Muscle of leg (tissue), 16 donors: ENCODE measurements at places on chromosomes 7 and 10. TPM values are rescaled to one million over a fixed set of nuclear protein-coding genes. Genes with fewer than 3 reads are reported as not detected.

DNA sequence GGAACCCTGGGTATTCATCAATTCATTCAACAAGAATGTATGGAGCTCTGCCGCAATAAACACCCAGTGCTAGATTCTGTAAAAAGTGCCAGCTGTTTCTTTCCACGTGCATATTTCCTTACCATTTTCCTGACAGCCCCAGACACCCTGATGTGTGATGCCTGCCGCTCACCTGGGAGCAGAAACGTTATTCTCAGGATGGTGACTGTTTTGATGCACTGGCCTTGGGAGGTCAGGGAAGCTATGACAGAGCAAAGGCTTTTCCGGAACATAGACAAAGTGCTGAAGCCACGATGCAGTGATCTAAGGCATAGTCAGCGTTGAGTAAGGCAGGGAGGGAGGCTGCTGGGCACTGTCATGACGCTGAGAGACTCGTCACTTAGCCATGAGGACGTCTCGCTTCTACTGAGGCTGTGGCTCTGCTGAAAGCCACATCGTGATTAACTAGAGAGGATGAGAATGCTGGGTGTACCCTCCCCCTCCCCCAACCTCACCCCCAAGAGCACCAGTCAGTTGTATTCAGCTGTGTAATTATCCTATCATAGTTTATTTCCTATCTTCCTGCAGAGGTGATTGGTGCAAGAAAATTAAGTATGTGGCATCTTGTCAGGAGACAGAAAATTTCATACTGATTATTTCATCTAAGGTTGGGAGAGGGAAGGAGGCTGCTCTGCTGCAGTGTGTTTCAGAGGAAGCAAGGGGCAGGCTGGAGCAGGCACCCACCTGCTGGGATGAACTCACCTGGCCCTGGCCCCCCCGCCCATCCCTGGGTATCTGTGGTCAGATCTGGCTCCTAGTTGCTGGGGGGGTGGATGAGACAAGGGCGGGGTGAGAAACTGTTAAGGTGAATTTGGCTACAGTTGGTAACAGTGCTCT is 48.8 kb upstream of the SMNDC1 start:
- peak; percentile 22 for DNase-seq

- DNase-seq, result no peak
These were observed 34.6 kb upstream of the PDK4 start for GRCh38 chr7:95630702-95631458.

DNA sequence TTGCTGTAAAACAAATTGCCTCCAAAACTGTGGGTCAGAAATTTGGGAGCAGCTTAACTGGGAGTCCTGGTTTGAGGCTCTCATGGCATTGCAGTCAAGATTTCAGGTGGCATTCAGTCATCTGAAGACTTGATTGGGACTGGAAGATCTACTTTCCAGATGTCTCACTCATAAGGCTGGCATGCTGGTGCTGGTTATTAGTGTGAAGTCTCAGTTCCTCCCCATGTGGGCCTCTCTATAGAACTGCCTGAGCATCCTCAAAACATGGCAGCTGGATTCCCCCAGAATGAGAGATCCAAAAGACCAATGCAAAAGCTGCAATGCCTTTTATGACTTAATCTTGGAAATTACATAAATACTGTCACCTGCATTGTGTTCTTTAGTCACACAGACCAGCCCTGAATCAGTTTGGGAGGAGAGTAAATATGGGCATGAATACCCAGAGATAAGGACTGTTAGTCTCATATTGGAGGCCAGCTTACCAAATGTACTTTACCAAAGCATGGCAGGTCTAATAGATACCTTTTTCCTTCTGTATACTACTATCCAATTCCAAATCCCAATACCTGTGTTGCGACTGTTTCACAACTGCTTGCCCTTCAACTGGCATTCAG is 6.5 kb upstream of the HERPUD2 start:
- no peak for DNase-seq

- DNase-seq, result no peak
These were observed 74.1 kb downstream of the ZMYND11 start for GRCh38 chr10:209357-209756.

GRCh38 chr10:1043532-1043995 is 5.4 kb downstream of the IDI1 start:
- peak; percentile 62 for DNase-seq

- no peak for DNase-seq
These were observed 28.9 kb upstream of the PPIF start for GRCh38 chr10:79318369-79318768.

GRCh38 chr10:132445516-132446194 is 48.7 kb downstream of the PWWP2B start:
- no peak for DNase-seq

DNA sequence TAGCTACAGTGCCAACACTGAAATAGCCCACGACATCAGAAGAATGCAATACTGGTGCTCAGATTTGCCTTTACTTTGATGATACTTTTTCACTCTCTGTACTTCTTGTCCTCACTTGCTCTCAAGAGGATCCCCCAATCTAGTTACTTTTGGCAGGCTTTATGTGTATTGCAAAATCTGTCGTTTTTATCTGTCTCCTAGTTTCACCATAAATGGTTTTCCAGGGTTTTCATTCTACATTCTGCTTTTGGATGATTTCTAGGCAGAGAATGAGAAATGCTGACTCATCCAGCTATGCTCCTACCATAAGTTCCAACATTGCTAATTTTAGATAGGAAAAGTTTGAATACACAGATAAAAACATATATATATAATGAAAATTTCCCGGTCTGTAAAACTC is 659.5 kb upstream of the NRG3 start:
- peak; percentile 13 for DNase-seq

GRCh38 chr7:134901389-134902020 is 84.8 kb upstream of the AGBL3 start:
- DNase-seq, result no peak

- DNase-seq, result no peak
These were observed 44.9 kb upstream of the FAM3C start for GRCh38 chr7:121440857-121441503.

GRCh38 chr7:25186436-25186835 is 41.9 kb downstream of the NPVF start:
- no peak for DNase-seq

GRCh38 chr10:113527211-113527906 is 25.5 kb upstream of the HABP2 start:
- DNase-seq, result peak; percentile 55

DNA sequence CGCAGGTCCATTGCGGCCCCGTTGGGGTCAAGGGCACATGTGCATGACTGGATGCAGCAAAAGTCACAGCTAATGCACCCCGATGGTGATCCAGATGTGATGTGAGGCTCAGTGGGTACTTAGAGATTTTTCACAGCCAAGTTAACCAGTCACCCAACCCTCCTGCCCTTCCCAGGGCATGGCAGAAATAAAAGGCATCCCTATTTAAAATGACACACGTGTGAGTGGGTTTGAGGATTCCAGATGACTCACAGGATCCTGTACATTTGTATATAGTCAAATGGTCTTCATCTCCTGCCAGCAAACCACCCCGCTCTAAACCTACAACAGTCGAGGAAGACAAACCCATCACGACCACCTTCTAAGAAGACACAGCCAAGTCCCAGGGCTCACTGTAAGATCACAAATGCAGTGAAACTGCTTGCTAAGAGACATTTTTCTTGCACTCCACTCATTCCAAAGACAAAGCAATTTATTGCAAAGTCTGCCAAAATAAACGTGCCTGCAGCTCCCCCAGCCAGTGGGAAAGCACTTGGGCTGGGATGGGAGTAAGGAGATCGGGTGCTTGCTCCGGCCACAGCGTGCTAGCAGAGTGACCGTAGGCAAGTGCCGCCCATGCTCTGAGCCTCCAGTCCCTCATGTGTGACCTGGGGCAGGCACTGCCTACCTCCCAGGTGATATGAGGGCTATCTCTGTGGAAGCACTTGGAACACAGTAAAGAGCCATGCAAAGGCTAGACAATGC is 86.6 kb upstream of the MACROH2A2 start:
- DNase-seq, result peak; percentile 27

DNA sequence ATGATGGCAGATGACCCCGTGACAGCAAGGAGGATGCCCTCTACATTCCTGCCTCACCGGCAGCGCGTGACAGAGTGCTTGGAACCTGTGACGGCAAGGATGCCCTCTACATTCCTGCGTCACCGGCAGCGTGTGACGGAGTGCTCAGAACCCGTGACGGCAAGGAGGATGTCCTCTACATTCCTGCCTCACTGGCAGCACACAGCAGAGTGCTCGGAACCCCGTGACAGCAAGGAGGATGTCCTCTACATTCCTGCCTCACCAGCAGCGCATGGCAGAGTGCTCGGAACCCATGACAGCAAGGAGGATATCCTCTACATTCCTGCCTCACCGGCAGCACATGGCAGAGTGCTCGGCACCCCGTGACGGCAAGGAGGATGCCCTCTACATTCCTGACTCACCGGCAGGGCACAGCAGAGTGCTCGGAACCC is 231.0 kb downstream of the DIP2C start:
- no peak for DNase-seq

DNA sequence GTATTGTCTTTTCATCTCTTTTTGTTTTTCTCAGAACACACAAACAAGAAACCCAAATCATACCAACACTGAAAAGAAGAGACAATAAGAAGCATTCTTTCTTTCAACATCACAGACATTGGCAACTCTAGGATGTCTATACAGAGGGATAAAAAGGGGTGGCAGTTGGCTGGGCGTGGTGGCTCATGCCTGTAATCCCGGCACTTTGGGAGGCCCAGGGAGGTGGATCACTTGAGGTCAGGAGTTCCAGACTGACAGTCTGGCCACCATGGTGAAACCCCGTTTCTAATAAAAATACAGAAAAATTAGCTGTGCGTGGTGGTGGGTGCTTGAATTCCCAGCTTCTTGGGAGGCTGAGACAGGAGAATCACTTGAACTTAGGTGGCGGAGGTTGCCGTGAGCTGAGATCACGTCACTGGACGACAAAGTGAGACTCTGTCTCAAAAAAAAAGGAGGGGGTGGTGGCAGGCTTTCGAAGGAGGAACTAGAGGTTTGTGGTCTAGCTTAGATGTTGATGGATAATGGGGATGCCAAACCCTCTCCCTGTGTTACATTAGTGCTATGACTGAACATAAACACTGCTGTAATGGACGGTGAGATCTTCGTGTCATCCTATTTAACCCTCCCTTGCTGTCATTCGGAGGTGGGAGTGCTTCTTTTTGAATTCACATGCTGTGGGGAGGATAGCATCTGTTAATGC is 9.4 kb downstream of the CNNM2 start:
- no peak for DNase-seq

DNA sequence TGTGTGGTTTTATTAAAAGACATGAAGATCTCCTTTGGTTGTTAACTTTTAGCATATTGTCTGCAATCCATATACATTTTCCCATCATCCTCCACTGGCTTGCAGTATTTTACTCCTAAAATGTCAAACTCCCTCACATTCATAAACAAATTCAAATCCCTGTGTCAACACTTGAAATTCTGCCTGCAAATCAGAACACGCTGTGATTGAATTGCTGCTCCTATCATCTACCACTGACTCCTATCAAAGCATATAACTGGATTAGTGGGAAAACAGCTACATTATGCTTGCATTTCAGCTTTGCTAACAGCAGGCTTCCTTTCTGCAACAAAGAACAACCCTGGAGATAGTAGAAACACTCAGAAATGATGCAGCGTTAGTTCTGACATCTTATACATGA is 281.8 kb upstream of the HGF start:
- DNase-seq, result peak; percentile 5

- DNase-seq, result peak; percentile 66
These were observed 65.7 kb downstream of the TSPAN12 start for GRCh38 chr7:120792091-120792860.

DNA sequence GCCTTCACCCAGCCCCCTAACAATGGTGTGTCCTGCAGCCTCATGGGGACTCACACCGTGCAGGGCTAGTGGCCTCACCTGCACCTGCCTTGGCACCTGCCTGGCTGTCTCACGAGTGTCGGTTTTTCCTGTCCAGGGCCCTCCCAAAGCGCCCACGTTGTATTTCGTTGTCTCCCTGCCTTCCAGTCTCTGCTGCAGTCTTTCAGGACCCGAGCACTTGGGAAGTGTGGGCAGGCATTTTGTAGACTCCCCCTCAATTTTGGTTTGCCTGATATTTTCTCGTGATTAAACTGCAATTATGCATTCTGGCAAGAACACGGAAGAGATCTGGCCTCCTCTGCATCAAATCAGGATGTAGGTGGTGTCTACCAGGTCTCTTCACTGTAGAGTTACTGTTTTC is 17.9 kb downstream of the BNIP3 start:
- DNase-seq, result no peak

DNA sequence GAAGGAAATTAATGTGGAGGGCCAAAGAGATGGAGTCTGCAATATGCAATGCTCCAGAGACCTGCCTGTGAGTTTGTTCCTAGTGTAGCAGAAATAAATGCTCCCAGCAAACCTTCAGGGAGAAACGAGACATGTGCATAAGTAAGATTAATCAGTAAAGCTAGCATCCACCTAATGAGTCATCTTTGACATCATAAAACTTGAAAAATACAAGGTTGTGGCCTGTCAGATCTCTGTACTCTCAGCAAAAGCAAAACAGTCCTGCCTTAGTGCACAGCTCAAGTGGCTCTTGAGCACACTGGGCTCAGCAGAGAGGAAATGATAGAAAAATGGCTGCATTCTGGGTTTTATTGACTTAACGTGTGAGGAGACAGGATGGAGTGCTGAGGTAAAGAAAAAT is 32.5 kb upstream of the ERCC6 start:
- DNase-seq, result no peak

- DNase-seq, result peak; percentile 36
These were observed 127.4 kb downstream of the TRRAP start for GRCh38 chr7:99005776-99006175.

DNA sequence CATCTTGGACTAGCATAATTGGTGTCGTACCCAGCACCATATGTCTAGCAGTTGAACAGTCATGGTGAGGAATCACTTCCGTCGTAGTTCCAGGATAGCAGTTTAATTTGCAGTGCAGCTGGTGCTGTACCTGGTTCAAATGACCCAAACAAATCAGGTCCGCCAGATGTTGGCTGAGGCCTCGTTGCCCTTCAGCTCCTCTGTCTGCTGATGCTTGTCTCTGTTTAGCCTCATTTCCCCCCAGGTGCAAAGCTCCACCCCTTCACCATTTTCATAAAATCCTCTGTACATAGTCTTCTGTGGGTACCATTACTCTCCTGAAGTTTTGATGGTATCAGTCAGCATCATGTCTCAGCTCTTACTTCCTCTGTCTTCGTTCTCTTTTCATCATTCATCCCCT is 35.1 kb downstream of the UMAD1 start:
- no peak for DNase-seq

DNA sequence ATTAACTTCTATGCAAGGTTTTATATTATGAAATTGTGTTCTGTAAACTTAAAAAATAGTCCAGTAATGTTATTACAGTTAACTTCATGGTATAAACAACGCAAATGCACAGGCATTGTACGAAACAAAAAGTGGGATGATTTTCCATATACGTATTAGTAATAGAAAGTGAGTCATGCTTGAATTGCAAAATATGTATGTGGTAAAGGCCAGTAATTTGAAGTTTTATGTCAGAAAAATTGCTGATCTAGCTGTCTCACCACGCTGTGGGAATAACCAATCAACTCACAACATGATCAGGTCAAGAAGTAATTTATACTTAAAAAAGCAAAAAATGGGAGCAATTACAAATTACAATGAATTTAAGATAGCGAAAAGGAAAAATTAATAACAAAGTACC is 37.0 kb upstream of the GLI3 start:
- no peak for DNase-seq

Gene NRCAM
- polyA plus RNA-seq, result 18.0 TPM

Gene FKBP6
- 0.20 TPM for polyA plus RNA-seq

Gene FRMD4A
- polyA plus RNA-seq, result 29.9 TPM

Gene CLRN3
- 4.4 TPM for polyA plus RNA-seq

Gene H2BK1
- not detected for polyA plus RNA-seq

Gene PLCE1
- polyA plus RNA-seq, result 31.4 TPM

Gene ANKRD16
- 7.9 TPM for polyA plus RNA-seq

Gene CALD1
- 100 TPM for polyA plus RNA-seq
